ENCODE measurements at places on chromosomes 4 and X.

DNA sequence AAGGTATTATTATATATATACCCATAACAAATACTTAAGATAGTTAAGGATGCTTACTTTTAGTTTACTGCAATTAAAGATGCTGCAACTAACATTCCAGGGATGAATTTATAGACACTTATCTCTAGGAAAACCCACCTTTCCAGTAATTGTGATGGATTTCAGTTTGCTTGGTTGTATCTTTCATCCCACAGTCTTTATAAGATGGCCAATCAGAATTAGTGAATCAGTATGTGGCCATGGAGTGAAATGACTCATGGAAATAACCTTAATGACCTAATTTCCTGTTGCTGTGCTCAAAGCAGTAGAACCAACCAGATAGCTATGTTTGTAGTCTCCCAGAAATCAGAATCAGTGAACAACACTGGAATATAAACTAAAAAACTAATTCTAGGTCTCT is 26.4 kb downstream of the MOSPD2 start:
- peak; percentile 8 for DNase-seq

DNA sequence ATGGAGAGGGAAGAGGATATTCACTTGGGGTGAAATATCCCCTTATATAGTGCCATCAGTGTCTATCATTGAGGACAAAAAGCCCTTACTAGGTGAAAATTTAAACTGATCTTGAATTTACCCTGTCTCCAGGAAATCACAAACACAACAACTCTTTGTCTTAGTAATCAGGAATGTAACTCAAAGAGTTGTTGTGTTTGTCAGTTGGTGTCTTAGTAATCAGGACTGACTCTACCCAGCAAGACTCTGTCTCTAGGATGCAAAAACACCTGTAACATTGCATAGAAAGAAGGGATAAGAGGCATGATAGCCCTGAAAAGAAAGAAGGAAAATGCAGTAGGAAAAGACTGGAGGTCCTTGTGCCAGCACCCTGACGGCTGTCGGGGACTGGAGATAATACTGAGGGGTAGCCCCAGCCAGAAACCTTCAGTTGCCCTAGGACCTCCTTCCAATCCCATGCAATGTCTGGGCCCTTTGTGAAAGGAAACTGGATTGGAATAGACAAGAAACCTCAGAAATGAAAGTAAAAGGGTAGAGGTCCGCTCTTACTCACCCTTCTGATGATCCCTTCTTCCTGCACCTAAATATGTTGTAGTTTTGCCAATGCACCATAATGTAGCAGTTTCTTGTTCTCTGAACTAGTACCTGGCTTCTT is 45.3 kb downstream of the HMGB2 start:
- DNase-seq = no peak

DNA sequence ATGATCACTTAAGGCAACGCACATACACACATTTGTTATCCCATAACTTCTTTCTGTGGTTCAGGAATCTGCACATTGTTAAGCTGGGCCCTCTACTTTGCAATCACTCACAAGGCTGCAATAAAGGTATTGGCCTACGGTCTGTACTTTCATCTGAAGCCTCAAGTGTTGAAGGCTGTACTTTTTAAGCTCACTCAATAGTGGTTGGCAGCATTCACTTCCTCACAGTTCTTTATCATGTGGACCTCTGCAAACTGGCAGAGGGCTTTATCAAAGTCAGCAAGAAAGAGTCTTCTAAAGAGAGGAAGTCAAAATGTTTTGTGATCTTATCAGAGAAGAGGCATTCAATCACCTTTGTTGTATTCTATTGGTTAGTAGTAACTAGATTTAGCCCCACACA is 301.4 kb upstream of the EPHA5 start:
- no peak for DNase-seq

DNA sequence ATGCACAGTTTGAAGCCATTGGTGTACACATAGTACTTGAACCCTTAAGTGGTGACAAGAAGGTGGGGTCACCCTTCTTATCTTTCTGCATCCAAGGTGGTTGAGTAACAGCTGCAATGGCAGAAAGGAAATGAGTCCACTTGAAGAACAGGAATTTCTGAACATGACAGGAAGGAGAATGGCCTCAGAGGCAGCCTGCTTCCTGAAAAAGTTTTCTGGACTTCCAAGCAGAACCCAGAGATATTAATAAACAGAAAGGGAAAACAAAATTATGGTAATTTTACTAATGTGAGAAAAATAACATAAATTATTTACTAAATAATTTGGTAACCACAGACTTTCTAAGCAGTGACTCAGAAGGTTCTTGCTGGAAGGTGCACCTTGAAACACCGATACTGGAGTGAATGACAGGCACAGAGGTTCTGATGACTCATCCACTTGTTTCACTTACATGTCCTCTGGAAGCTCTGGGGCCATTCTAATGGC is 119.9 kb upstream of the HS3ST1 start:
- no peak for DNase-seq

DNA sequence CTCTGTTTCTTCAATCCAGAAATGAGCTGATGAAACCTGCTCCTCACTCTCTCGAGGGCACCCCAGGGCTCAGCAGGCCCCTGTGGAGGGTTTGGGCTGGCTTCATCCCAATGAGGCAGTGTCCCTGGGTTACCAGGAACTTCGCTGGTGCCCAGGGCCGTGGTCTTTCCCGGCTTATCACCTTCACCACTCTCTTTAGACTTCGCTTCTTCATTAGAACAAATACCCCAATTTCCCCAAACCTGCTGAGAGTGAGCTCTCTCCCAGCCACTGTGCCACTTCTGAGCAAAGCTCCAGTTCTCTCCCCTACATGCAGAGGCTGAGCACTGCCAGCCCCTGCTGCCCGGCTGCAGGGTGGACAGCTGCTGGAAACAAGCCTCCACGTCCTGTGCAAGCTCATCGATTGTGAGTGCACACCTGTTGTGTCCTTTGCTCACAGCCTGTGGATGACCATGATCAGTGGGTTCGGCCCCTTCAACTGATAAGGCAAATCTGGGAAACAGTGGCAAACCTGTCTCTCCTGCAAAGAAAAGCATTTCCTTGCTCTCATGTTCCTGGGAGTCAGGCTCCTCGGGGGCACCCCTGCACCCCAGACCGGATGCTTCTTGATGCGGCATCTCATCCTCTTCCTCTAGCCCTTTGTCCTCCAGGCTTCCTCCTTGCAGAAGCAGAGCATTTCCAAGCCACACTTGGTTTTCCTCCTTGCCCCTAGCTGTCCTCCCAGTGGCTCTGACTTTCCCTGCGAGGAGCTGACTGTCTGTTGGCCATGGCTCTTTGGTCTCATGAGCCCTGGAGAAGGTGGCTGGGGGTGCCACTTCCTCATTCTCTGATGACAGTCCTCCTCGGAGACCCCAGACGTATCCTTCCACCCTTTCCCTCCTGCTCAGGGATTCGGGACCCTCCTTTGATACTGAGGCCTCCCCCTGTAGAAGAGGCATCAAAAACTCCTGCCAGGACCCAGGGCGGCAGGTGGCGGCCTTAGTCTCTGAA is 28.7 kb downstream of the C4orf50 start:
- no peak for DNase-seq

GRCh38 chrX:750263-750662 is 119.7 kb downstream of the SHOX start:
- DNase-seq = no peak

DNA sequence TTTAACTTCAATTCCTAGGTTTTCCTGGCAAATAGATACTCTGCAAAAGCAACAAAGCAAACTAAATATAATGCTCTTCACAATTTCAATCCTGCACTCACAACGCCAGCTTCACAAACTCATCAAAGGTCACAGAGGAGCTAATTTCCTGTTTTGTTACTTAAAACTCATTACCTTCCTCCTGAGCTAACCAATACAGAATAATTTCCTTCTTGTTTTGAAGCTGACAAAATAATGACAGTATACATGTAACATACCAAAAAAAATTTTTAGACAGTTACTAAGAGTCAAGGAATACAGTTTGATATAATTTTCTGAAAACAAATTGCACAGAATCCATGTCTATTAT is 17.9 kb downstream of the CNOT6L start:
- DNase-seq = no peak

DNA sequence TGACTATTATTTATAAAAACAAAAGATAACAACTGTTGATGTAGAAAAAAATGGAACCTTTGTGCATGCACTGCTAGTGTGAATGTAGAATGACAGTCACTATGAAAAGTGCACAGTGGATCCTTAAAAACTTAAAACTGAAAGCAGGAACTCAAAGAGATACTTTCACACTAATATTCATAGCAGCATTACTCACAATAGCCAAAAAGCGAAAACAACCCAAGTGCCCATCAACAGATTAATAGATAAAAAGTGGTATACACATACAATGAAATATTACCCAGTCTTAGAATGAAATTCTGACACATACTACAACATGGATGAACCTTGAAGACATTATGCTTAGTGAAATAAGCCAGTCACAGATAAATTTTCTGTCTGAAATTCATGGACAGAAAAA is 23.8 kb downstream of the CENPC start:
- DNase-seq = no peak

DNA sequence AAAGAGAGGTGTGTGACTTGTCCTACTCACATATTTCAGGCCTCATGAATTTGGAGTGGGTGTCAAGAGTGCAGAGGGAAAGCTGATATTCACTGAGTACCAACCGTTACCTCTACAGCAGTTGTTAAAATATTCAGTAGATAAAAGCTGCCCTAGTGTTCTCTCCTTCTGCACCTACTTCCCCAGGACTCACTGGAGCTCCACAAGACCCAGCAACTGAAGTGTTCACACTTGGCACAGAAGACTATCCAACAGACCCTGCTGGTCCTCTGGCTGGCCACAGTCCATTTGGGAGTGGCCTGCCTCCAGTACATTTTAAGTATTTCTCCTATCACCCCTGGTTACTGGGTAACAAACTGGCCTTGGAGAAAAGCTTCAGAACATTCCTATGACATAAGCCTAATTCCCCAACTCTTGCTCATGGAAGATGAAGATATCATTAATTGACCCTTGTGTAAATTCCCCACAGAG is 70.8 kb downstream of the PPARGC1A start:
- DNase-seq = peak; percentile 6

- DNase-seq = no peak
Observed at GRCh38 chr4:126097155-126097799, 782.5 kb downstream of the FAT4 start.

DNA sequence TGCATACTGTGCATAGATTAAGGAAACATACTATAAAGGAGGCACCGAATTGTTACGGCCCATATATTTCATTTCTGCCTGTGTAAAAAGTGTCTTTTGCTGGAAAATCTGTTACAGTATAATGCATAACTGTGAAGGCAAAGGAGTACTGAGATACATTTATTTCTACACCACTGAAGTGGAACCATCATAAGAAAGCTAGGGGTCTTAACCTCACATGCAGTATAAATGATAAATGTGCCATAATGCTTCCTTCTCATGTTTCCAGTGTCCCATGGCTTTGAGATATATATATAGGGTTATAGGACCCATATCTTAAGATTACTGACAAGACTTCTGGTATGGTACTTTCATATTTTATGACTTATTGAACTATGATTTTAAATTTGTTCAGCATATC is 713.8 kb upstream of the PABPC4L start:
- DNase-seq = no peak

DNA sequence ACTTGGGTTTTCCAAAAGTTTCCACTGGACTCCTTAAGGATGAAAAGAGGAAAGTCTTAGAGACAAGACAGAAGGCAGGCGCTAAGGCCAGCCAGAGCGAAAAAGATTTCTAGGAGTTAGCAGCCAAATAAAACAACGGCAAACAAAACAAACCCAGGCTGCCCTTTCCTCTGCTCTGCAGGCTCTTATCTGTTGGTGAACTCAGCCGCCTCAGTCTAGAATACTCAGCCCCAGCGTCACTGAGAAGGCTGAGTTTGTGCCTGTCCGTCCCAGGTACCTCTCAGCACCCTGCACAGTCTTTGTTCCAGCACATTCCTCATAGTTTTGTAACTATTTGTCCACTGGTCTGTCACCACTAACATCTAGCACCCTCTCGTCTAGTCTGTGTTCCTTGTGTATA is 75.6 kb upstream of the FAM9C start:
- DNase-seq = no peak

DNA sequence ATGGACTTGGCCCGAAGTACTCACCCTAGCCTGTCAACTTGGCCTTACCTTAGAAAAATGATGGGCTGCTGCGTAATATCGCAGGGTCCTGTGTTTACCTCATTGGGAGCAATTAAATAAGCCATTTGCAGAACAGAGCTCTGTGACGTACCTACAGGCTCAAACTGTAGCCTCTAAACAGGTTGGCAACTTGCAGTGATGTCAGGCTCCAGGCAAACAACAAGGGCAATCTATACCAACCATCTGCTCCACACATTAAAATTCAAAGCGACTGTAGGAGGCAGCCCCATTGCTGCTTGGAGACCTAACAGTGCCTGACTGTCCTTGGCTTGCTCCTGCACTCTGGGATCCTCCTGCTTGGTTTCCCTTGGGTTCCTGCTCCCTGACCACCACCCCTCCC is 17.2 kb downstream of the VGLL1 start:
- no peak for DNase-seq

GRCh38 chrX:40444798-40445496 is 135.8 kb upstream of the ATP6AP2 start:
- no peak for DNase-seq

GRCh38 chrX:111041018-111041462 is 55.0 kb upstream of the PAK3 start:
- DNase-seq = peak; percentile 50

- DNase-seq = peak; percentile 21
Observed at GRCh38 chr4:169305651-169306050, 34.9 kb upstream of the SH3RF1 start.

Measured in AG08396 (cell line).